Fibroblast of the aortic adventitia (primary cell): ENCODE measurements at places on chromosomes 6 and 20. TPM values are rescaled to one million over a fixed set of nuclear protein-coding genes. Genes with fewer than 3 reads are reported as not detected.

ECT2L gene
- under 0.01 and 3.3 TPM in 2 replicates for total RNA-seq

PTGIS gene
- 279 and 1,011 TPM in 2 replicates for total RNA-seq

SH3BGRL2 gene
- total RNA-seq, result 4.1 and 6.6 TPM in 2 replicates

PPP1R10 gene
- 32.1 and 39.1 TPM in 2 replicates for total RNA-seq

NHLRC1 gene
- total RNA-seq, result 2.1 and 3.0 TPM in 2 replicates

LSM14B gene
- 27.7 and 31.0 TPM in 2 replicates for total RNA-seq

ZSCAN23 gene
- total RNA-seq, result 6.7 and 12.0 TPM in 2 replicates
